ENCODE measurements at places on chromosomes 5 and 9. TPM values are rescaled to one million over a fixed set of nuclear protein-coding genes. Genes with fewer than 3 reads are reported as not detected.

Gene ASTN2
- 11.4 TPM for total RNA-seq

Gene PRELID2
- total RNA-seq = 7.6 TPM

Gene PCDHB3
- not detected for total RNA-seq

Gene BTNL8
- 0.18 TPM for total RNA-seq

Gene FABP6
- 0.70 TPM for total RNA-seq

Gene HRH2
- 4.1 TPM for total RNA-seq

Gene AIF1L
- 1.0 TPM for total RNA-seq

Gene LTC4S
- 1.2 TPM for total RNA-seq

Gene PCDHGA5
- 0.21 TPM for total RNA-seq

Gene KIF27
- total RNA-seq = 0.87 TPM

Gene CDO1
- total RNA-seq = 1.4 TPM

Gene GALNT10
- 51.5 TPM for total RNA-seq

All from HT1080 (cell line).